Stimulated activated CD4-positive, alpha-beta T cell treated with anti-CD3 and anti-CD28 coated beads, Interleukin-15, amount 100 ng/mL, for 1 hour (primary cell): ENCODE measurements at places on chromosomes 6 and 20.

DNA sequence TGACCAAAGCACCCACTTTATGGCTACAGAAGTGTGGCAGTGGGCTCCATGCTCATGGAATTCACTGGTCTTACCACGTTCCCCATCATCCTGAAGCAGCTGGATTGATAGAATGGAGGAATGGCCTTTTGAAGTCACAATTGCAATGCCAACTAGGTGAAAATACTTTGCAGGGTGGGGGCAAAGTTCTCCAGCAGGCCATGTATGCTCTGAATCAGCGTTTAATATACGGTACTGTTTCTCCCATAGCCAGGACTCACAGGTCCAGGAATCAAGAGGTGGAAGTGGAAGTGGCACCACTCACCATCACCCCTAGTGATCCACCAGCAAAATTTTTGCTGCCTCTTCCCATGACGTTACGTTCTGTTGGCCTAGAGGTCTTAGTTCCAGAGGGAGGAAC lies 60.5 kb upstream of the GMDS start:
- DNase-seq: no peak

GRCh38 chr20:3885715-3886114 lies 3.5 kb upstream of the PANK2 start:
- DNase-seq: no peak

GRCh38 chr6:135221505-135221904 lies 40.4 kb downstream of the MYB start:
- no peak for DNase-seq

DNA sequence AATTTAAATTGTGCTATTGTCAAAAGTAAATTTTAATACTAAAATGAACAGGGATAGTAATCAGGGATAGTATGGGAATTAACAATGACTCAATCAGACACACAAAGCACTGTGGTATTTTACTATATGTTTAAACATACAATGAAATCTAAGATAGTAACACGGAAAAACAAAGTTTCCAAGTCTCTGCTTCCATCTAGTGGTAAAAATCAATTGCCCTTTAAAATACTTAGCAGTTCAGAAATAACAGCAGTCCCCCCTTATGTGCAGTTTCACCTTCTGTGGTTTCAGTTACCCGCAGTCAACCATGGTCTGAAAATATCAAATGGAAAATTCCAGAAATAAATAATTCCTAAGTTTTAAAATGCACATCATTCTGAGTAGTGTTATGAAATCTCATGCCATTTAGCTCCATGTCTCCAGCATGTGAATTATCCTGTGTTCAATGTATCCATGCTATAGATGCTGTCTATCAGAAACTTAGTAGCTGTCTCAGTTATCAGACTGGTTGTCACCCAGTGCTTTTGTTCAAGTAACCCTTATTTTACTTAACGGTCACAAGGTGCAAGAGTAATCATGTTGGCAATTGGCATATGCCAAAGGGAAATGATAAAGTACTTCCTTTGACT lies 58.5 kb downstream of the AHI1 start:
- DNase-seq: no peak

DNA sequence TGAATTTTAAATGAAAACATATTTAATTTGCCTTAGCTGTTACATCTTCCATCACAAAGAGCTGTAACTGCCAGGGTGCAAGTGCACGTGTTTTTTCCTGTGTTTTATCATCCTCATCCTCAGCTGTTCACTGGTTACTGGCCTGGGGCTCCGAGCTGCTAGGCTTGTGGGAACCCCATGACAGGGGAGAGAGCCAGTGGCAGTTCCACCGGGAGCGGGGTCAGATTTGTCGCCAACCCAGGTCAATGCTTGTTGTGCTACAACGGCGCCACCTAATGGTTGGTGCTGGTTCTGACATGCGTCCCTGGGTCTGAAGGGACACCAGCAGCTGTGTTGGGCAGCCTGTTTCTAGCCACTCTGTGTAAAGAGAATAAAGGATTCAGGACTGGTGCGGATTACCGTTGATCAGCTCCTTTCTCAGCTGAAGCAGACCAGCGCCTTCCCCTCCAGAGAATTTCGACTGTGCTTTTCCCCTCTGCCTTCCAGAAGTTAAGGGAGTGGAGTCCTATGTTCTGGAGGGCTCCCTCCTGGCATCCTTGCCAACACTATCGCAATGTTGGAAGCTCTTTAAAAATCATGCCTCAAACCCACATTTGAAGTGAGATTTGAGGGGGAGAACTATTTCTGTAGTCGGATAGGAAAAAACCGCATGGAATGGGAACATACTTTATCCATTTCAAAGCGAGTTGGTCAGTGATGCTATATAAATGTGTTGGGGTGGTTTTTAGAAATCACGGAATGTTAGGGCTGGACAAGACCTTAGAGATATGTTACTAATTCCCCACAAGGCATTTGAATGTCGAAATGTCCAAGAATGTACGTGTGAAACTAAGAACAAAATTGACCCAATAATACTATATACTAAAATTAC lies 32.1 kb downstream of the SUMO4 start:
- DNase-seq: peak; percentile 84

- no peak for DNase-seq
These were observed 24.5 kb downstream of the MAPK14 start for GRCh38 chr6:36052097-36052496.

GRCh38 chr6:33993091-33993490 lies 152.8 kb downstream of the GRM4 start:
- DNase-seq: no peak
